ENCODE measurements at places on chromosomes 3 and 15. TPM values are rescaled to one million over a fixed set of nuclear protein-coding genes. Genes with fewer than 3 reads are reported as not detected.
A peak's percentile ranks its signal among the peaks of the same experiment; 100 is the strongest.

DNA sequence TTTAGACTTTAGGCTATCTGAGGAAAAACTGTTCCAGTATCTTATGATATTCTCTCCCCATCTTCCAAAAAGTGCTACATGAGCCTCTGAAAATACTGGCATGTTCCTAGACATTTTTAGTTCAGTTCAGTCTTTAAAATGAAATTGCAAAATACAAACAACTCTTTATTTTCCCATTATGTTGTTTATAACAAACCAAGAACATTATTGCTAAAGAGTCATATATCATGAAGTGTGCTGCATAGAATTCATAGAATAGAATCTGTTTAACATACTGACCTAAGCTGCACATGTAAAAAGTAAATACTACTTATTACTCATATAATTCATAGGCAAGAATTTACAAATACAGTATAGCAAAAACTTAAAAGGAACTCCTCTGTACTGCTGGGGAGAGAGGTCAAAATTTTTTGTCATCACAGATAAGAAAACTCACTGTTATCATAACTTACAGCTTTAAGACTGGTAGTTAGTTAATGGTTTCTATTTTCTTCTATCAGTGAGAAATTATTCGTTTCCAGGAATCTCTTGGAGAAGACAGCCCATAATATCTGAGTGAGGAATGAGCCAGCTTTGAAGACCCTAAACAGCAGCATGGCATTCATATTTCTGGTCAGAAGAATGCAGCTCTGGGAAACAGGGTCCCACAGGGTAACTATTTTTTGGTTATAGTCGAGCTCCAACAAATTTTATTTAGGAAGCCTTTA lies 32.2 kb downstream of the FILIP1L start:
- DNase-seq: no peak

GRCh38 chr15:89492111-89492641 lies 4.2 kb downstream of the RHCG start:
- peak; percentile 16 for DNase-seq

The ASB14 gene
- total RNA-seq: not detected

- peak; percentile 1 for DNase-seq
These were observed 333.5 kb upstream of the SEMA6D start for GRCh38 chr15:47383801-47384200.

The COL8A1 gene
- total RNA-seq: 157 TPM

The EPHA3 gene
- under 0.01 TPM for total RNA-seq

DNA sequence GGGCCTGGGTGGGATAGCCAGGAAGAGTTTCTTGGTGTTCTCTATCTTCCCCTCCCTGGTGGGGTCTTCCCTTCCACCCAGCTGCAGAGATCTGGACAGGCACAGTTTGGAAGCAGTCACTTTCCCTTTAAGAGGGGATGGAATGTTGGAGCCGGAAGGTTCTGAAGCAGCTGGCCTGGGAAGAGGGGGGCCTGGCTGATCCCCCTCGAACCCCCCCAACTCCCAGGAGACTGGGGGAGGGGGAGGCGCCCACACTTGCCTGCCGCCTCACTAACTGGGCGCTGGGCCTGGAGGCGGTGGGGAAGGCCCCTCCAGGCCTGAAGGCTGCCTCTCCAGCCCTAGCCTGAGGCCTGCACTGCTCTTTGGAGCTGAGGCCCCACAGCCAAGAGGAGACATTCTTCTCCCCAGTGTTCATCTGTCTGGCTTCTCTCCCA lies 1.4 kb downstream of the DVL3 start:
- DNase-seq: peak; percentile 61

The TMEM158 gene
- total RNA-seq: 24.4 TPM

DNA sequence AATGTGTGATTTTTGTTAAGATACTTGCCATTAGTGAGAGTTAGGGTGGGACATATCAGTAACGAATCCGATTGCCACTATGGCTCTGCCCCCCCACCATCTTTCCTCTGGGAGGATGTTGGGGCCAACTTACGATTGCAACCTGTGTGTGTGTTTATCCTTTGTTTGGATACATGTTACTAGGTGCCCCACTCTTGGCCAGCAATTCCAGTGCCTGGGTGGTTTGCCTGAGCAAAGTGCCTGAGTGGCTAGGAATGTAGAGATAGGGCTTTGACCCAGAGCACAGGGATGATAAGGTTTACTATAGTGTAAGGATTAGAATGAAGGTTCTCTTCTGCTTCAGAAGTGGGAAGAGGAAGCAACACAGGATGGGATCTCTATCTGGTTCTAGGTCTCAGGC lies 231.8 kb downstream of the TP63 start:
- DNase-seq: no peak

Measured in GM23248 (cell line).